ENCODE measurements at places on chromosomes 2 and 18. TPM values are rescaled to one million over a fixed set of nuclear protein-coding genes. Genes with fewer than 3 reads are reported as not detected.
A peak's percentile ranks its signal among the peaks of the same experiment; 100 is the strongest.

- DNase-seq: no peak
Observed at GRCh38 chr2:240563951-240564560, 3.9 kb downstream of the DUSP28 start.

- peak; percentile 54 for DNase-seq
Observed at GRCh38 chr2:187232749-187233148, 215.3 kb downstream of the CALCRL start.

- no peak for DNase-seq
Observed at GRCh38 chr18:63829886-63830285, 54.7 kb downstream of the SERPINB7 start.

ASB18 gene
- total RNA-seq: under 0.01 TPM

DNA sequence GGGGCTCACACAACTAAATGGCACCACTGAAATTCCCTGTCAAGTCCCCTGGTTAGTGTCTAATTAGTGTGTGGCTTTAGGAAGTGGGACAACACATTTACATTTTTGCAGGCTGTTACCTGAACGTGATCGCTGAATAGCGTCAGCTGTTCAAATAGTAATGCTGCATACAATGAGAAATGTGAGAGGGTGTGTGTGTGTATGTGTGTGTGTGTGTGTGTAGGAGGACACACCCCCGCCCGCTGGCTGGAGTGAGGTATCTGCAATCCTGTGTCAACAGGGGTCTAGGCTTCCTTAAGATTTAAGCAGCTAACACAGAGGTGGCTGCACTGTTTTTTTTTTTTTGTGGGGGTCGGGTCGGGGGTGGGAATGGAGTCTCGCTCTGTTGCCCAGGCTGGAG is 4.8 kb upstream of the LYPD6B start:
- no peak for DNase-seq

GALNT1 gene
- 436 TPM for total RNA-seq

All from dermis blood vessel endothelial cell (primary cell).